ENCODE measurements at places on chromosomes 12 and 14.

DNA sequence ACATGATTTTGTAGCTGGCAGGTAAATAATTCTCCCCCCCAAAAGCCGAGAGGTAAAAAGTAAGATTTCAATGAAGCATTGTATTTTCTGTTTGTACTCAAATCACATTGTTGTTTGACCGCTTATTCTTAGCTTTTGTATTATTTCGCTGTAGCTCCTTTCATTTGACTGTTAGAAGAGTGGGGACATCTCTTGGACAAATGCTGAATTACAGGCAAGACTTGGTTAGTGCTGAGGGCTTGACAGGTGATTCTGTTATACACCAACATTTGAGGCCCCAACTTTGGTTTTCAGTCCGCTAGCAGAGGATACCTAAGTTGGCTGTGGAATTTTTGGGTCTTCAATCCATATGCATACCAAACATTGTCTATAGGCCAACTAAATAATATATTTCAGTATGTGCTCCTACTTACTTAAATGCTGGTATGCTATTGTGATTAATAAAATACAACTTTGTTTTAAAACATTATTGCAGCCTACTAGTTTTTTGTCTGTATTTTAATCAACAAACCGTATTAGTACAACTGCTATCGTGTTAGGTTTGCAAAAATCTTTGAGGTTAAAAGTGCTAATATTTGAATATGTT, 102.2 kb downstream of the ERC1 start:
- DNase-seq: peak; percentile 83

- DNase-seq: no peak
These were observed 180.0 kb upstream of the PRMT8 start for GRCh38 chr12:3311027-3311402.

DNA sequence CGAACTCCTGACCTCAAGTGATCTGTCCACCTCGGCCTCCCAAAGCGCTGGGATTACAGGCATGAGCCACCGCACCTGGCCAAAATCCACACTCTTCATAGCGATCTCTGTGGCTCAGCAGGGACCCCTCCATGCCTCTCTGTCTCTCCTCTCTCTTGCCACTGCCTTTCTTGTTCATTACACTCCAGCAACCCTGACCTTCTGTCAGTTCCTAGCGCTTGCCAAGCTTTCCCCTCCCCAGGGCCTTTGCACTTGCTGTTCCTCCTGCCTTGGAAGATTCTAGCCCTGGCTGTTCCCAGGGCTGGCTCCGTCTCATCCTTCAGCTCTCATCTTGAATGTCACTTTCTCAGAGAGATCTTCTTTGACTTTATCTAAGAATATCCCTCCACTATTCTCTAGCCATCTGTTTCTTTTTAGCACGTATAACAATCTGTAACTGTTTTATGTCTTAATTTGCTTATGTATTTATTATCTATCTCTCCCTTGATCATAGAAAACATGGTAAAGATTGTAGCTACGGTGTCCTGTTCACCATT, 38.9 kb upstream of the MAP1LC3B2 start:
- DNase-seq: no peak

DNA sequence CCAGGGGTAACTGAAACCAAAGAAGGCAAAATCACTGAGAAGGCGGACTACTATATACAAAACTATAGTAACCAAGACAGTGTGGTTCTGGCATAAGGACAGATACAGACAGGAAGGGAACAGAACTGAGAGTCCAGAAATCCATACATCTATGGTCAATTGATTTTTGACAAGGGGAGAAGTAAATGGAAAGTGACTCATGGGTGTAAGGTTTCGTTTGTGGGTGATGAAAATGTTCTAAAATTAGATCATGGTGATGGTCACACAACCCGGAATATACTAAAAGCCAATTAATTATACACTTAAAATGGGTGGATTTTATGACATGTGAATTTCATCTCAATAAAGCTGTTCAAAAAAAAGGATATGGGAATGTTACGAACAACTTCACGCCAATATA, 18.7 kb downstream of the ANGEL1 start:
- no peak for DNase-seq

DNA sequence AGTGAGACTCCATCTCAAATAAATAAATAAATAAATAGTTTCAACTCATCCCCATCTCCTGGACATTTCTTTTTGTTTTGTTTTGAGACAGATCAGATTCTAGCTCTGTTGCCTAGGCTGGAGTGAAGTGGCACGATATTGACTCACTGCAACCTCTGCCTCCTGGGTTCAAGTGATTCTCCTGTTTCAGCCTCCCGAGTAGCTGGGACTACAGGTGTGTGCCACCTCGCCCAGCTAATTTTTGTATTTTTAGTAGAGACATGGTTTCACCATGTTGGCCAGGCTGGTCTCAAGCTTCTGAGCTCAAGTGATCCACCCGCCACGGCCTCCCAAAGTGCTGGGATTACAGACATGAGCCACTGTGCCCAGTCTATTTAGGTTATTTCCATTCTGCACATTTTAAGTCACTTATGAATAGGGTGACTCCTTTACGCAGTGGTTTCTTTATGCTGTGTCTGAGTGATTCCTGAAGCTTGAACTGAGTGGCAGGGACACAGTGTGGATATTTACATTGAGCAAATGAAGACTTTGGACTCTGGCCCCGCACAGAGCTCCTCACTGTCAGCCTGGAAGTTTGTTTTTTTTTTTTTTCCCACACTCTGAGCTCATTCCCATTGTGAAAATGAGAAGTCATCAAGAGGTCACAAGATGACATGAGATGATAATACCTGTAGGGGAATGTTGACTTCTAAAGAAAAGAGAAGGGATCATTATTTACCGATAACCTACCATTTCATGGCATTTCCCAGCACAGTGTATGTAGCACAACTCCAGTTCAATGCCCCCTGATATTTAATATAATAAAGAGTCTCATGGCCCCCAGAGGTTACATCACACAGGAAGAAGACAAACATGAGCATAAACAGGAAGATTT, 72.6 kb downstream of the TBX3 start:
- no peak for DNase-seq

DNA sequence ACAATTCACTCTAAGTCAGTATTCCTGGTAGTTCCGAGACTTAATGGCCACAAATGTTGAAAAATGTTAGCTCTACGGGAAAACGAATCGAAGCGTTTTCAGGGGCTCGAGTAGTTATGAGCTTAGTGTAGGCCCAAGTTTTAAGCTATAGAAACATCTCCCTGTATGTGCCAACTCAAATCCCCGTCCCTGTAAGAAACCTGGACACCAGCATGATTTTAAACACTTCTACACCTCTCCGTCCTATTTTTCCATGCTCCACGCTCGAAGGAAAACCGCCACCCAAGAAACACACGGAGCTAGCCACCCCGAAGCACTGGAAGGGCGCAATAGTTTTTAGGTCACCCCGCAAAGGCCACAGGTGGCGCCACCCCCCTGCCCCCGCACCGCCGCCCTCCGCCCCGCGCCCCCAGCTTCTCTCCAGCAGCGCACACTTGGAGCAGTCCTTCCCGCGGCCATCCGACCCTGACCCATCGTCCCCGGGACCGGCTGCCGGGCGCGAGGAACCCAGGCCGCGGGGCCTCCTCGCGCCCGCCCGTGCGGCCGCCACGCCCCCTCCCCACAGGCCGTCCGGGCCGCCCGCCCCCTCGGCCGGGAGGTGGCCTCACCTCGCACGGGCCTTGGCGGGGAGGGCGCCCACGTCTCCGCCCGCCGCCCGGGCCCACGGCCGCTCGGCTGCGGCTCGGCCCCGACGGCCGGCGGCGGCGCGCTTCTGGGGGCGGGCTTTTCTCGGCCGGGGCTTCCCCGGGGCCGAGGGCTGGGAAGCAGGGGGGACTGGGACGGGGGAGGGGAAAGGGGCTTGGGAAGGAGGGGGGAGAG, 522 bp downstream of the R3HDM2 start:
- no peak for DNase-seq

DNA sequence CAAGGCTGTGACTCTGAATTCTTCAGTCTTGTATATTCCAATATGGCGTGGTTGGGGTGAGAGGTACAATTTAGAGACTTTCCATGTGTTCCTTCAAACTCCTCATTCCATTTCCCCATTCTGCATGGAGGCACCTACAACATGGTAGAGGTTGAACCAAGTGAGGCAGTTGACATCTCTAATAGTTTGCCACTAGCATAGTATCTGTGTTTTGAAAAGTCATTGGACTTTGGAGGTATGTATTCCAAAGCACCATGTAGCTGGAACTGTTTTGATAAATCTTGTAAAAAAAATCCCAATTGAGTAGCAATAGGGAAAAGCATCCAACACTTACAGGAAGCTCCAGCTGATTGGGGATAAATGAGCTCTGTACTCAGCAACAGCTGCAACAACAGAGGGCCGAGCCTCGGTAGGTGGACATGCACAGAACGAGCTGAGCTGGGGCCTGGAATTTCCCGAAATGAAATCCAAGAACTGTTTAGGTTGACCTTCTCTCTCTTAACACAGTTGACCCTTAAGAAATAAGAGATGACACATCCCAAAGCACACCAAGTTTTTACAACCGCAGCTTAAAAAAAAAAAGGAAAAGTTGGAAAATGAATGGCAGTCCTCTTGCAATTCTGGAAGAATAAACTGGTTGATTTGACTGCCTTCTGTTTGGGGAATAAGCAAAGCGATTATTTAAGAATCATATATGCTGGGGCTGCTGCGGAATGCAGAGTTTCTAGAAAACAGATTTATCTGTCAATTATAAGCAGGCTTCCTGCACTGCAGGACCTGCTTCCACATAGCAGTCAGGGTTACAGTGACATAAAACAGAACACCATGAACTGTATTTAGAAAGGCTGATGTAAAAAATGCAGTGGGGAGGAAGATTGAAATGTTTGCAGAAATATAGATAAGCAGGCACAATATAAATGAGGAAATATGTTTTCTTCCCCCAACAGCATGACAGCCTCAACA, 194.6 kb upstream of the KRR1 start:
- DNase-seq: peak; percentile 37

DNA sequence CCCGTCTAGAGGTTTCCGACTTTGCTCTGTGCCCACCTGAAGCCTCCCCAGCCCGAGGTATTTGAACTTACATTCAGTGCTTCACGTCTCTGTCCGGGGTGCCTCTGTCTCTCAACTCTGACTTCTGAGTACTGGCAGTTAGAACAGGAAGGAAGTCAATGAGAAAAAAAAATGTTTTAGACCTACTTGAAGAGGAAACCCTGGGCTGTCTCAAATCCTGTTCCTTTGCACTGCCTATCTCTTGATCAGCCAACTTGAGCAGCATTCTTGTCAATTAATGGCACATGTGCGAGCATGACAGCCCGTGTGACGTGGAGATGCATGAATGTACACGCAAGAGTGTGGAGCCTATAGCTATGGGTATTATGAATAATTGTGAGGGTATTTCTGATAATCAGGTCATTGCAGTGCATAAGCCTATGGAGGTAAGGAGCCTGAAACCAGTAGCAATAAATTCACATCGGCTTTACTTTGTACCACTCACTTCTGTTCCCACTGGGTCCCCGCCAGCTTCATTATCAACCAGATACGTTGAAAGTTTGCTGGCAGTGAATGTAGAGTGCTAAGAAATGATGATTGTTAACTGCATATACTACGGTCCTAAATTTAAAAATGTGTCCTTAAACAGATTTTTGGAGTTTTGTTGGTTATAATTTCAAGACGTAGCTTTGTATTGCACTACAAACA, at the start of gene ARHGDIB:
Gene ARHGDIB (minus strand): TSS at position 136 of the 687 bp plus-strand sequence. CDS start 10,889 bp downstream, outside the sequence.
- DNase-seq: peak; percentile 98

- DNase-seq: peak; percentile 49
These were observed 436 bp downstream of the VPS33A start for GRCh38 chr12:122265886-122266229.

DNA sequence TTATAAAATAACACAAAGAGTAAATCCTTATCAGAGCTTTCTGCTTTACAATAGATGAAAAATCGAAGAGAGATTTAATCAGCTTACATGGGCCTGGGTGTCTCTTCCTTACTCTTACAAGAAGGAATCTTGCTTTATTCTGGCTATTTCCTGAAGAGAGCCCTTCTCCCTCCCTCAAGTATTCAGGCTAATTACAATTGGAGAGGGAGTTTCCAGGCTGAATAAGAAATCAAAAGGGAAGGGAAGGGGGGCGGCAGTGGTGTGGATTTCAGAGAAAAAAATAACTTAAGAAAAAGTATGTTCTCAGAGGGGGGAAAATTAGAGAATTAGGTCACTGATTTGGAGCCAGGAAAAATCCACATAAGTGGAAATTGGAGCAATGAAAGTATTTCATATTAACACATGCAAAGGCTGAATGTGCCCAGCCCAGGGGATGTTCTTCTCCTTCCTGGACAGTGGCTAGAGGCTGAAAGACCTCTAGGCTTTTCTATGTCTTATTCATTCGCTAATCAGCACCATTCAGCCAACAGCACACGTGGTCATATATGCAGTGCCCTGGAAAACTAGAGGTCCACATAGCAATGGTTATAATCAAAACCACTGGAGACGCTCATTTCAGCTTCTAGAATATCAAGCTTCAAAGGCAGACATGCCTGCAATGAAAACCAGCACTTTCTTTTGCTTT, 158.9 kb upstream of the BTG1 start:
- no peak for DNase-seq

- DNase-seq: no peak
These were observed 32.4 kb downstream of the NEMF start for GRCh38 chr14:49820176-49820575.

- no peak for DNase-seq
These were observed 36.2 kb downstream of the FGD6 start for GRCh38 chr12:95181103-95181502.

DNA sequence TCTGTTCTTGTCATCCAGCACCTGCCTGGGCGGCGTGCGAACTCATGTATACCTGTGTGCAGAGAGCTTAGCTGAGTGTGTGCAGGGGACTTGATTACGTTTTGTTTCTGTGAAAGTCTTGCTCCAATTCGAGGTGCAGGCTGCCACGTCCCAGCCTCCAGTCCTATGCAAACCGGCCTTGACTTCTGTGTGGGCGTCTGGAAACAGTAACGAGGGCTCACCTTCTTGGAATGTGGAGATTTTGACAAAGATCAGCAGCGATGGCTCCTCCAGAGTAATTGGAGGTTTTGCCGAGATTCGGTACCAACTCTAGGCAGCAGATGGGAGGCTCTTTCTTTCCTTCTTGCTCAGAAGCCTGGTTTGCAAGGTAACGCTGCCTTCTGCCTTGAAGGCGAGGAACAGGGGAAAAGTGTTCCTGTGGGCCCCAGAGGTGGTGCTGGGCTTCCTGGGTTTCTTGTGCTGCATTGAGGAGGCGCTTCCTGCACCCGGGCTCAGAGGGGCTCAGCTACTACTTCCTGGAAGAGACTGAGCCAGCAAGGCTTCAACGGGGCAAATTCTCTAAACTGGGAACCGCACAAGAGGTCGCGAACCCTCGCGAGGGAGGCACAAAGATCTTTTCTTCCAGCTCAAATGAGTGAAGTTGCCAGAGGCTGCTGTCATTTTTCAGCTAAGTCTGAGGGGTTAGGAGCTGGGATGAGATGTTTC, 249.0 kb downstream of the AACS start:
- DNase-seq: no peak

- DNase-seq: no peak
These were observed 134.5 kb upstream of the C14orf180 start for GRCh38 chr14:104445086-104445485.

GRCh38 chr14:34361504-34362011, 100.5 kb downstream of the SPTSSA start:
- DNase-seq: no peak

- peak; percentile 58 for DNase-seq
These were observed 24.3 kb downstream of the NCOR2 start for GRCh38 chr12:124543052-124543589.

- DNase-seq: no peak
These were observed 233.5 kb downstream of the PPM1H start for GRCh38 chr12:62701492-62701891.
